ENCODE measurements at places on chromosomes 1 and 21.

- no peak for DNase-seq
Measured at GRCh38 chr1:22932803-22933470, 39.7 kb downstream of the LACTBL1 start.

- DNase-seq = no peak
Measured at GRCh38 chr21:22758478-22758877, 1760.3 kb downstream of the NCAM2 start.

GRCh38 chr21:15749082-15749860 is 19.5 kb downstream of the USP25 start:
- no peak for DNase-seq

GRCh38 chr1:216632980-216633379 is 90.2 kb downstream of the ESRRG start:
- peak; percentile 59 for DNase-seq

GRCh38 chr1:178127482-178128191 is 33.7 kb downstream of the RASAL2 start:
- no peak for DNase-seq

DNA sequence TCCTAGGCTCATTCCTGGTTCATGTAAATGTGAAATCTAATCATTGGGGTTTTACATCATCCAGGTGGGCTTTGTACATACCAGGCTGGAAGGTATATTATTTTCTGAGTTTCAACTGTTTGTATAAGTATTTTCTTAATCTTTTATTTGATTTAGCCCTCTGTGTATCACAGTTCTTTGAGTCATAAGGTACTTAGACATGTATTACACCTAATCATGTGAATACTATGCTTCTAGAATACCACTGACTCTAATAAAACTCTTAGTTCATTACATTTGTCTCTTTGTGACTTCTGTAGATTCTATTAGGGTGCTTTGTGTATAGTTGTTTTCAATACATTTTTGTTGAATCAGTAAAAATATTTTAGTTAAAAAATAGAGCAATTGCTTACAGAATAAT is 92.8 kb downstream of the ZFYVE9 start:
- no peak for DNase-seq

GRCh38 chr1:107362468-107363140 is 221.8 kb downstream of the NTNG1 start:
- no peak for DNase-seq

GRCh38 chr1:9164919-9165318 is 36.0 kb upstream of the GPR157 start:
- no peak for DNase-seq

- peak; percentile 29 for DNase-seq
Measured at GRCh38 chr1:197915862-197916499, 1.2 kb upstream of the LHX9 start.

DNA sequence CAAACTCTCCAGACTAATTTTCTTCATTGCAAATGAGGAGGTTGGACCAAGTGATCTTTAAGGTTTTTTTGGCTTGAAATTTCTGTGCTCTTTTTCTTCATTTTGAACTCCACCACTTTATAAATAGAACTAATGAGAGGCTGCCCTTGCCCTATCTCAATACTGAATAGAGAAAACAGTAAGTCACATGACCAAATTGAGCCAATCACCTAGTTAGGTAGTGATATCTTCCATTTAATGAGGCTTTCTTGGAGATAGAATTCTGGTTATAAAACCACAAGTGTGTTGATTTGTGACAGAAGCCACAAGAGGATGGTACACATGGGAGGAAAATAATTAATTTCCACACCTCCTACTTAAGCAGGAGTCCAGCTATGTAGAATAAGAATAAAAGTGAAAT is 263.4 kb upstream of the SNX7 start:
- DNase-seq = no peak

DNA sequence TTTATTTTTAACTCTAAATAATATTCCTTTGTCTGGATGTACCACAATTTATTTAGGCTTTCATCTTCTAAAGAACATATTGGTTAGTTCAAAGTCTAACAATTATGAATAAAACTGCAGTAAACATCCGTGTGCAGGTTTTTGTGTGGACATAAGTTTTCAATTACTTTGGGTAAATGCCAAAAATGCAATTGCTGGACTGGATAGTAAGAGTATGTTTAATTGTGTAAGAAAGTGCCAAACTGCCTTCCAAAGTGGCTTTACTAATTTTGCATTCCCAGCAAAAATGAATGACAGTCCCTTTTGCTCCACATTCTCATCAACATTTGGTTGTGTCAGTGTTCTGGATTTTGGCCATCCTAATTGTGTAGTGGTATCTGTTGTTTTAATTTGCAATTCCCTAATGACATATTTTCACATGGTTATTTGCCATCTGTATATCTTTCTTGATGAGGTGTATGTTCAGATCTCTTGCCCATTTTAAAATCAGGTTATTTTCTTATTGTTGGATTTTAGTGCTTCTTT is 113.8 kb downstream of the DPYD start:
- DNase-seq = no peak

DNA sequence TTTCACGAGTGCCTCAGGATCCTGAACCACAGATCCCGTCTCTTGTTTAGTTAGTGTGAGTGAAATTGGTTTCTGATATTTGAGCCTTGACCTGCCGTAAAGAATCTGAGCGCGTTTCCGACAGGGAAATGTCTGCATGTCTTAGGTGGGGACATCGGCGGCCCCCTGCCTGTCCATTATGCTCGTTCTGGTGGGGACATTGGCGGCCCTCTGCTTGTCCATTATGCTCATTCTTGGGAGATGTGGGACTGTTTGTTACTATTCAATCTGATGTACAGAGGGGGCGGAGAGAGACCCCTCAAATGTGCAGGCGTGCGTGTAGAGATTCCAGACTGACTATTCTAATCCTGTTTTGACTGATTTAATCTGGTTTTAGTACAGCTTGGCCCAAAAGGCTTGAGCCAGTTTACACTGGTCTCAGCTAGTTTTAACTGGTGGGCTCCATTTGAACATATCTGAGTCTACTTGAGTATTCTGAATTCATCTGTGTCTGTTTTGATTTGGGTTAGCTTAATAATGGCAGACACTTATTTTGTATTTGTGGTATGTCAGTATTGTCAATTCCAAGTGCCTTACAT is 6.6 kb upstream of the TINAGL1 start:
- no peak for DNase-seq

DNA sequence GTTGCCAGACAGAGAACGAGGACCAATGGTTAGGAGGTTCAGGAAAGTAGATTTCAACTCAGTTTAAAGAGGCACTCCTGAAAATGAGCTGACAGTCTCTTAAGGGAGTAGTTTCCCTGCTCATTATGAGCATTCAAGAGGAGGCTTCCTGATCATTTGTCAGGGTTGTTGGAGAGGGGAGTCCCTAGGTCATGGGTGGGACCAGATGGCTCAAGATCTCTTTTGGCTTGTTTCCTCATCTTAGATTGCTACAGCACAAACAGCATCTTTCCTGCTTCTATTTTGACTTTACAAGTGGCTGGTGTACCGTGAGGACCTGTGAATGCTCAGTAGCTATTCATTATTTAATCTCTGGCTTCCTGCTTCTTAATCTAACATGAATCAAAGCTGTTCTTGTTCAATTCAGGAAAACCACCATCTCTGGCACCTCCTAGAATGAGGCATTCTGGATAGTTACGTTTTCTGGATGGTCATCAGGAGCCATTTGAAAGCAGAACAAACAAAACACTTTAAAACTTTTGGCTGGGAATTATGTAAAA is 47.6 kb downstream of the PEX14 start:
- DNase-seq = no peak

DNA sequence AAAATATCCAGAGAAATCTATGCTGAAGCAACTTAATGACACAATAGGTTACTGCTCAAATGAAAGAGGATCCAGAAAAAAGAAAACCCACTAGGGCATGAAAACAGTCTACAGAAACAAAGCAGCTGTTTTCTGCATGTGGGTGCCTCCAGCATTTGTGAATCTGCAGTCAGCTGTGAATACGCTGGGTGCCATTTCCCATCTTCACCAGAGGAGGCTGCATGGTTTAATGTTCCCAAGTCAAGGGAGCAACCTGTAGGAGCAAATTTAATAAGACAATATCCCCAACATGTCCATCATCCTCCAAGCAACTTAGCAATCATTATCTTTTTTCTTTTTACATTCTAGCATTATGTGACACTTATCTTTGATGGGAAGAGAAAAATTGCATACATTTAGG is 396.6 kb downstream of the BRINP2 start:
- no peak for DNase-seq

DNA sequence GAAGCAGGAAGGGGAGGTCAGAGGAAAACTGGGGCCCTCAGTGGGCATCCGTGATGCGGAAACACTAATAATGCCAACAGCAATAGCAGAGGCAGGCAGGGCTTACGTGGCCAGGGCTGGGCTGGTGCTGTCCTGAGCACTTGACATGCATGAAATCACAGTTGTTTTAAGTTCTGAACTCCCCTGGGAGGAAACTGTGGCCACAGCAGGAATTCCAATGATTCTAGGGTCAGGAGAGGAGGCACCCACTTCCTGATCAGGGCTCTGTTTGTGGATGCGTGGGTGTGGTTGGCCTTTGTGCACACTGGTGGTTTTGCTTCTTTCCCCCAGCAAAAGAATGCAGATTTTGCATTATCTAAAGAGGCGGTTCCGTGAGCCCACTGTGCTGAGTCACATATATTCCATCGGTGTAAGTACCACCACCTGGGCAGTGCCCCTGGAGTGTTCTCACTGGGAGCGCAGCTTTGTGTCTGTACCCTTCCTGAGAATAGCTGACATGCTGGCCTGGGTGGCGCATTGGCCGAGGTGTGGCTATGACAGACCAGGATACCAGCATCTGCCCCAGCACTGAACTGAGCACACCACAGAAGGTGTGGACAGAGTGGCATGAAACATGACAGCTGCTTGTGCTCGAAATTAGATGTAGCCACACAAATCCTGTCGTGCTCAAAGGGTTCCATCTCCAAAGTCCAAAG is 71.0 kb downstream of the PDE9A start:
- no peak for DNase-seq

DNA sequence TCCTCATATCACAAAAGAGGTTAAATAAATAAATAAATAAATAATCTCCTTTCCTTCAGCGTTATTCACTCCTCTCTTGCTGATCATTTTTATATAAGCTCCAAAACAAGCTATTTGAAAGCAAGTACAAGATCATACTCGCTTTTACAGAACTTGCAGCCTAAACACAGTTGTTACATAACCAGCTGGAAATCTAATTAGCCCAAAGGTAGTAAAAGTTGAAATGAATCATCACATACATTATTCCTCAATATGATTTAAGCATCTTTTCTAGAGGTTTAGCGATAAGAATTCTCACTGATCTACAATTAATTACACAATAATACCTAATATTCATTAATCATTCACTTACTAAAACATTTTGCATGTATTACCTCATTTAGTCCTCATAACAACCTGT is 160.2 kb downstream of the COP1 start:
- no peak for DNase-seq

DNA sequence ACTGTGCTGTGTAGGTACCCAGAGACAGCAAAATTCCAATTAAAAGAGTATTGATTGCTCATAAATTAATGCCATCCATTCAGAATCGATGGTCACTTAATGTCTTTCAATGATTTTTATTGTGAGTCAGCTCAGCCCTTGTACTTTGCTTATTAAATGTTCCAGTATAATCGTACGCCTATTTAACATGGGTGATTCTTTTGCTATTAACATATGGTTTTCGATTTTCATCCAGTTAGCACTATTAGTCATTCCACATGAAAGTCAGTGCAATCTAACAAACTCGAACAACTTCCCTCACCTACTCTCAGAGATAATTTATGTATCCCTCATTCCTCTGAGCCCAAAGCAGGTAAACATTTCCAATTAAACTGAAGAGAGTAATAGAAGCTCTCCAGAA is 109.6 kb upstream of the APP start:
- no peak for DNase-seq

DNA sequence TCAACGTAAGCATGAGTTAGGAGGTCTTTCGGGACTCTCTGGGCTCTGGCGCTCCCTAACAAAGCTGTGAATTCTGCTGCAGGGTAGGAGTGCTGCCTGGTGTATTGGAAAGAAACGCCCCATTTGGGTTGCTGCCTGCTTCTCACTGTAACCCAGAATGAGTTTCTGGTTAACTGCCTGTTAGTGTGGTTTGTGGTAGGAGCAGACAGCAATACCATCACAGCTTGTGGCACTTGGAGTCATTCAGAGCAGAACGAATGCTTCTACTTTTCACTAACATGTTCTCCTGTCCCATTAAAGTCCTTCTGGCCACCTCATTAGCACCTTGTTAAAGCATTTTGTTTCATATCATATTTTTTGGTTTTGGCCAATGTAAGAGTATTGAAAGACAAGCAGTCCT is 18.1 kb downstream of the MAP3K7CL start:
- no peak for DNase-seq

DNA sequence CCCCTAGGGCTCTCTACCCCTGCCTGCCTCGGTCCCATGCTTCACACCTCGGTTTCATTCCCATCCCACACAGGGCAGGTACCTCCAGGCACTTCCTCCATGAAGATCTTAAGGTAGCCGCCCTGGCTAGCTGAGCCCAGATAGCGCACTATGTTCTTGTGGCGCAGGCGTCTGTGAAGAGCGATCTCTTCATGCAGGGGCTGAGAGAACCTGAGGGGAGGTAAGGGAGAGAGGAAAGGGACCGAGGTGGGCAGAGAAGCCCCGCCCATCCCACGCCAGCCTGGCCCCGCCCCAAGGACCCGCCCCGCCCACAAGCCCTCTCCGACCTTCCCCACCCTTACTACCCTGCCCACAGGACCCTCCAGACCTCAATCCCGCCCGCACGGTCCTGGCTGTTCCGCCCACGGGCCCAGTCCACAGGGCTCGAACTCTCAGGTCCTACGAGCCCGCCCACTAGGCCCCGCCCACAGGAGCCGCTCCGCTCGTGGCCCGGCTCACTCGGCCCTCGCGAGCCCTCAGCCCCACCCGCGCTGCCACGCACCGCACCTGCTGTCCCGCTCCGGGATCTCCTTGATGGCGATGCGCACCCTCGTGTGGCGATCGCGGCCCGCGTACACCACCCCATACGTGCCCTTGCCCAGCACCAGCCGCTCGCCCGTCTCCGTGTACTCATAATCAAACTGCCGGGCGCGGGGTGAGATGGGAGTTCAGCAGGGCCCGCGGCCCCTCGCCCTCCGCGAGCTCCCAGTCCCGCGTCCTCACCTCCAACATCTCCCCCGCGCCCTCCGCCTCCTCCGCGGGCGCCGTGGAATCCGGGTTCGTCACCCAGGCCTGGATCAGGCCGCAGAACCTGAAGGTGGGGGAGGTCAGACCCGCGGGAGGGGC is 6.4 kb downstream of the MAP3K6 start:
- no peak for DNase-seq

DNA sequence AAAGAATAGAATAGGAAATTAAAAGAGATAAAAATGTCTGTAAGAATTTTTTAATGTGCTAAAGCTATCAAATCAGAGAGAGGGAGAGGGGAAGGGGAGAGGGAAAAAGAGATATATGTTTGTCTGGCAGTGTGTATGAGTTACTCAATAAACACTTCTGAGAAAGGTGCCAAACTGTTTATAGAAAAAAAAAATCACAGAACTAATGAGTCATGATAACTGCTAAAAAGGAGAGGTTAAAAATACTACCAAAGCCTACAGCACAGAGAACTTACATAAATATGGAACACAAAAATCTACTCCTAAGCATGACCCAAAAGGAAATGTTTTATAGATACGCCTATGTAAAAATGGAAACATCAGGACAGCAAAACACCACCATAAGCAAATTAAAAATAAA is 45.4 kb downstream of the SELENOF start:
- DNase-seq = no peak

- no peak for DNase-seq
Measured at GRCh38 chr1:182262425-182262824, 129.2 kb downstream of the GLUL start.
